ENCODE measurements at places on chromosomes 11 and 22.

- DNase-seq: no peak
Measured at GRCh38 chr11:119372260-119373058, 9.0 kb downstream of the USP2 start.

DNA sequence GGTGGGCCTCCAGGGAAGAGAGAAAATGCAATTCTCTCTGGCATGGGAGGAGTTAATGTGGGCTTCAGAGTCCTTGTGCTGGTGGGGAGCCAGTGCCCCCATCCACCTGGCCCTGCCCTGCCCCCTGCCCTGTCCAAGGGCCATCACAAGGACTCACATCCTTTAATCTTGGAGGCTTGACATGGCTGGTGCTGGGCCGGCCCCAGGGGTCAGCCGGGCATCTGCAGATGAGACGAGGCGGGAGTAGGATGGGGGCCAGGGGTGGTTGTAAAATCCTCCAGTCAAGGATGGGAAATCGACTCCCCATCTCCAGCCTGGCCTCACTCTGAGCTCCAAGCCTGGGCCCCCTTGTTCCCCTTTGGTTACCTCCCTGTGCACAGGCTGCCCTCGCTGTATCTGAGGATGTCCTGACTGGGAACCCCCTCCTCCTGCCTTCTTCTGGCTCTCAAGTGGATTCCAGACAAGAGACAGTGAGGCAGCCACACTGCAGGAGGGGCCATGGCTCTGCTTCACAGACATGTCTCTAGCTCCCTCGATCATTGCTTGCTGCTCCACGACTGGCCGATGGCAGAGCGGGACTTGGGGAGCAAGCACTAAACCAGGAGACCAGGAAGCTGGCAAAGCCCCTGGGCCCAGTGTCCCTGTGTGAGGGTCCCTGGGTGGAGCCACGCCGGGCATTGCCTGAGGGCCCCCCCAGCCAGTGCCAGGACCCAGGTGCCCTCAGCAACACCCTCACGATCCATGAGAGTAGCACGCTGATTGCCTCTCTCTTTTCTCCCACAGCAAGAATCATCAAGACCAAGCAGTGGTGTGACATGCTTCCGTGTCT lies 1120.5 kb downstream of the BRD1 start:
- no peak for DNase-seq

- no peak for DNase-seq
Measured at GRCh38 chr22:18032455-18033101, 8.2 kb upstream of the MICAL3 start.

DNA sequence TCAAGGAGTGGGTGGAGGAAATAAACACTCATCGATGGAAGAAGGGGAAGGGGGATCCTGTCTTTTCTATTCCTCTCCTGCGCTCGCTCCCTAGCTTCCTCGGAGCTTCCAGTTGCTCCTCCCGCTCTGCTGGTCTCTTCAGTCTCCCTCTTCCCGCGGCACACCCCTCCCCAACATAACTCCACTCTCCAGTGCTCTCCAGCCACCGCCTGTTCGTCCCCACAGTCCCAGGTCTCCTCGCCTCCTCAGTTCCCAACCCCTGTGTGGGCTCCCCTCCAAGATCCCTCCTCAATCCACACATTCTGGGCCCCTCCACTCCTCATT lies 438 bp downstream of the ZW10 start:
- no peak for DNase-seq

DNA sequence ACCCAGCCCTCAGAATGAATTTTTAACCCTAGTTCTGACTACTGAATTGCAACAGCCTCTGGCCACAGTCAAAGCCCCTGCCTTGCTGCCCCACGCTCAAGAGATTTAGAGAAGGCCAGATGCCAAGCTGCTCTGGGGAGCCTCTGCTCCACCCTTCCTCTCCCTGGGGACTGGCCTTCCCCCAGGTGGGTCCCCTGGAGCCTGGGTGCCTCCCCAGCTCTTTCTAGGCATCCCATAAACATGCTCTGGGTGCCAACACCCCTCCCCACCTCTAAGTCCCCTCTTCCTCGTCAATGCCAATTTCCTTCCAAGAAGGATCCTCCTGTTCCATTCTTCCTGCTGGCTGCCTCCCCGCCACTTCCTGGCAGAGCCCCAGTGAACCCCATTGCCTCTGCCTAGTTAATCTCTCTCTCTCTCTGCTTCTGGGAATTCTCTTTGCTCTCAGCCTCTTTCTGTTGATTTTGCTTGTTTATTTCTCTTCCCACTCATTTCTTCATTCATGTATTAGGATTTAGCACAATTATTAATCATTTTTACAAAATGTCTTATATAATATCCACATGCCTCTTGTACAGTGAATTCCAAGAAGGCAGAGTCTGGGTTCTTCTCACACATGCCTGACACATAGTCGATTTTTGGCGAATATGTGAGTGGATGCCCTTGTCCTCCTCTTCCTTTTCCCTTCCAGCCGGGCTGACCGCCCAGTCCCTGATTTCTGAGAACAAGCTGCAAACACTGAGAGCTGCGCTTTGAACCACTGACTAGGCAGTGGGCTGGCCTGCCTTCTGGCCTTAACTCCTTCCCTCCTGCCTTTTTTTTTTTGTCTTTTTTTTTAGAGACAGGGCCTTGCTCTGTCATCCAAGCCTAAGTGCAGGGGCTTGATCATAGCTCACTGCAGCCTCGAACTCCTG lies 17.5 kb downstream of the UQCR10 start:
- DNase-seq: no peak

- DNase-seq: no peak
Measured at GRCh38 chr11:47906066-47906465, 57.9 kb upstream of the NUP160 start.

Measured in GDM1 (cell line).